Fibroblast of skin of back (primary cell): ENCODE measurements at places on chromosomes 2 and 18.

- DNase-seq, result no peak
Observed at GRCh38 chr2:14988600-14988999, 356.1 kb downstream of the LRATD1 start.

DNA sequence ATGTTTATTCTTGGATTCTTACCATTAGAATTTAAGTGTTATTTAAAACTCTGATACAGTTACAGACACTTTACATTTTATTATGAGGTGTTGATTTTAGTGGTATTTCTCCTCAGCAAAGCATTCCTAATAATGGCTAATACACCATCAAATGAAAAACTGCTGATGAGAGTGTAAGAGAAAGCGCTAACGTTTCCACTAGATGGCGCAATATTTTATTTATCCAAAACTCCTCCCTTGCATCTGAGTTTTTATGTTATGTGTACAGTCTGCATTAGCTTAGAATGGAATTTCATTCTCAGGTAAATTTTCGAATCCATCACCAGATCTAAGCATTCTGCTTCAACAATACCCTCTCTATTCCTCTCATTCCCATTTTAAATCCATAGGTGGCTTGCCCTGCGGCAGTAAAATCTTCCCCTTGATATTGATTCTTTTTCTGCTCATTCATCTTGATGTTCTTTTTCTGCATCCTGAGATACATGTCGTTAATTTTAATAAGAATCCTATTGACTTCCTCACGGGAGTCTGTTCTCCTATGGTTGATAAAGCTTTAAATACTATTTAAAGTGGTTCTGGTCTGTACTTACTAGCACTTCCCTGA lies 53.9 kb downstream of the PRKRA start:
- peak; percentile 47 for DNase-seq

DNA sequence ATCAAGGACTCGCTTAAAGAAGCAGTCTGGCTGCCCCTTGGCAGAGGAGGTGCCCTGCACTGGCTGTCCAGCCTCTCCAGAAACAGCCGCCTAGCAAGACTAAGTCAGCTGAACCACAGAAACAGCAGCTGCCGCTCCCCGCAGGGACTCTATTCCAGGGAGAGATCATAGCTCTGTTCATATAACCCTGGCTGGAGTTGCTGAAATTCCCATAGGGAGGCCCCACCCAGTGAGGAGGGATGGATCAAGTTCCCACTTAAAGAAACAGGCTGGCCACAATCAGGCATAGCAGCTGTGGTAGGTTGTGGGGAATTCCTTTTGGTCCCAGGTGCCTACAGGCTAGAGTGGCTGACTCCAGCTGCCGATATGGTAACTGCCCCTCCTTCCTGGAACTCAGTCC lies 74.2 kb upstream of the MC4R start:
- DNase-seq, result peak; percentile 90

GRCh38 chr2:70686577-70687460 lies 81.2 kb downstream of the ADD2 start:
- peak; percentile 85 for DNase-seq

- no peak for DNase-seq
Observed at GRCh38 chr2:199602896-199603717, 145.4 kb upstream of the SATB2 start.

- no peak for DNase-seq
Observed at GRCh38 chr2:178403671-178404306, 47.2 kb downstream of the PRKRA start.

GRCh38 chr2:161177969-161178368 lies 17.7 kb downstream of the TANK start:
- DNase-seq, result no peak

GRCh38 chr18:7957297-7957696 lies 390.2 kb downstream of the PTPRM start:
- no peak for DNase-seq

GRCh38 chr18:63708650-63709049 lies 5.9 kb downstream of the SERPINB11 start:
- DNase-seq, result peak; percentile 80

DNA sequence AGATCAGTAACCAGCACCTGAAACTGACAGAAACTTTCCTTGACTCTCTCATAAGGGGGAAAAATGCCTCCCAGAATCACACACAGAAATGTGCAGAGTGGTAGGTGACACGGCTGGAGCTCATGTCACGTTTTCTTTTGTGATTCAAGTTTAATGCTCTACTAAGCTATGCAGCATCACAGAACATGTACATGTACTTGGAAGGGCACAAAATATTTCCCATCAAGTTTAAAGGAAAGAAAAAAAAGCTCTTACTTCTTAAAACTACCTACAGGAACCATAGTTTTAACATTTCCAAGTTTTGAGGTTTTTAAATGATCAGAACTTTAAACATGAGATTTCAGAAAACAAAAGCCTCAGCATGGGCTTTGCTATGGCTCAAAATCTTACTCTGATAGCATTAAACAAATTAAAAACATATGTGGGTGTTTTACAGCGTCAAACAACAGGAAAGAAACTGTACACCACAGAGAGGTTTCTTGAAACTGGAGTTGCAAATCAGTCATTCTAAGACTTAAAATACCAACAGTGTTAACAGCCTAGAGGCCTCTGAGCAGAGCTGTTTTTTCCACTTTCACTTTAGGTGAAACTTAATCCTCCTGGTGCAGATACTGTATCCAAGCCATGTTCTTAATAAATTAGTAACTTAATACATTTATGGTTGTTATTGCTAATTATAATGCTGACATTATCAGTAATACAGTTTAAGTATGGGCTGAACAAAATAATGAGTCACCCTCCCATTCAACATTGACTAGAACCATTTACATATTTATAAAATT lies 30.1 kb downstream of the MBP start:
- peak; percentile 88 for DNase-seq

DNA sequence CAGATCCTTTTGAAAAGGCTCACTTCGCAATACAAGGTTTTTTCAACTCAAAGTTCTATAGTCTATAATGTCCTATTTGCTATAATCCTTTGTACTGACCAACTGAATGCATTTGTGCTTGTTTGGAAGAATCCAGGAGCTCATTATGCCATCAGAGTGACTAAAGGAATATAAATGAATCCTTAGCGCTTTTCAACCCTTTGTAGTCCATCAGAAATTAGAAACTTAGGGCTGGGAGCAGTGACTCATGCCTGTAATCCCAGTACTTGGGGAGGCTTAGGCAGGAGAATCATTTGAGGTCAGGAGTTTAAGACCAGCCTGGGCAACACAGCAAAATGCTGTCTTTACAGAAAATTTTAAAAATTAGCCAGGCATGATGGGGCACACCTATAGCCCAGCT lies 330.2 kb upstream of the CHAC2 start:
- peak; percentile 7 for DNase-seq

DNA sequence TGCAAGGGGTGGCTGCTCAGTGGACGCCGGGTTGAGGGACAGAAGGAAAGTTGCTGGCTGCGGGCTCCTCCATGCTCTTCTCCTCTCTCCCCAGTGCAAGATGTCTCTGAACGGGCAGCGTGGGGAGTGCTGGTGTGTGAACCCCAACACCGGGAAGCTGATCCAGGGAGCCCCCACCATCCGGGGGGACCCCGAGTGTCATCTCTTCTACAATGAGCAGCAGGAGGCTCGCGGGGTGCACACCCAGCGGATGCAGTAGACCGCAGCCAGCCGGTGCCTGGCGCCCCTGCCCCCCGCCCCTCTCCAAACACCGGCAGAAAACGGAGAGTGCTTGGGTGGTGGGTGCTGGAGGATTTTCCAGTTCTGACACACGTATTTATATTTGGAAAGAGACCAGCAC lies 30.6 kb downstream of the IGFBP2 start:
- no peak for DNase-seq

DNA sequence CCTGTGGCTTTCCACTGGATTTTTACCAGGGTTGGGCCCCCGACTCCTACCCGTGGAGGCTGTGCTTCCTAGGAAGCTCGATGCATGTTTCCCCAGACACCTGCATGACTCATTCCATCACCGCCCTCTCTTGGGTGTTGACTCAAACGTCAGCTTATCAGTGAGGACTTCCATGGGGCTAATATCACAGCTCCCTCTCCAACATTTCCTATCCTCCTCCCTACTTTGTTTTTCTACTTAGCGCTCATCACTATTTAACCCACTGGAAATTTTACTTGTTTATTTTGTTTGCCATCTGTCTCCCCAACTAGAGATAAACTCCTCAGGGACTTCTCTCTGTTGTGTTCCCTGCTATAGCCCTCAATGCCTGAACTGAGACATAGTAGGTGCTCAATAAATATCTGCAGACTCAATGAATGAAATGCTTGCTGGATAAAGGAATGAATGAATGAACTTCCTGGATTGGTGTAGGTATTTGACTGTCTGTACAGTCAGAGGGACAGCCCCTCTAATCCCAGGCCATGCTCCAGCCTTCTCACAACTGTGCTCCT lies 89.7 kb upstream of the MSH2 start:
- DNase-seq, result no peak

DNA sequence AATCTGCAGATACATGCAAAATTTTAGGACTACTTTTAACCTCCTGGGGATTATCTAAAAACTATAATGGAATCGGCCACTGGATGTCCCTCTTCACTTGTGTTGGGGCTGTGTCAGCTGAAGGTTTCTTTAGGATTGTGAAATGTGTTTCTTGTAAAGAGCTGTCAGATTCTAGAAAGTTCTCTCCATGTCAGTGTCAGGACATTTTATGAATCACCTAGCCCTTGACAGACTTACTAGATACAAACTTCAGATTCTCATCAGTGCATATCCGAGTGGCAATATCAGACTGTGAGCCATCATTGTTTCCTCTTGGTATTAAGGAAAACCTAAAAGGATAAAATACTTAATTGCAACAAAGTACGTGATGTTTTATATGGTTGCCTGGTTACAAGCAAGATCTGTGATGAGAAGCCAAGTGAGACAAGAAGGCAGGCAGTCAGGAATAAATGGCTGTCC lies 107.3 kb downstream of the CPS1 start:
- DNase-seq, result peak; percentile 3

DNA sequence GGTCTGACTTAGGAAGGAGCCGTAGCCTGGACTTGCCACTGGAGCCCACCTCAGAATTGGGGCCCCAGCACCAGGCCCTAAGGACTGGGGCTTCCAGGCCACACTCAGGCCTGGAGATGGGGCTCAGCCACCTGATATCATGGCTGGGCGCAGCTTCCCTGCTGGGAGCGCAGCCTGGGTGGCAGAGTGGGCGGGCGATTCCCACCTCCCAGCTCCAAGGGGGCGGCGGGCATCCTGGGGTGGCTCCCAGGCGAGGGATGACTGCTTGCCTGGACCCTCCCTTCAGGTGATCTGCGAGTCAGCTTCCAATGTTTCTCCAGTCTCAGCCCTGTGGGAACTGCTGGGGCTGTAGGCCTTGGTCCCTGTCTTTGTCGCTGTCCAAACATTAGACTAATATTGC lies 20.1 kb downstream of the GPR35 start:
- no peak for DNase-seq

GRCh38 chr2:10165861-10166675 lies 43.5 kb downstream of the RRM2 start:
- DNase-seq, result no peak

- no peak for DNase-seq
Observed at GRCh38 chr2:38873763-38874162, 2.0 kb downstream of the DHX57 start.

GRCh38 chr2:9187620-9188214 lies 18.9 kb upstream of the ASAP2 start:
- peak; percentile 65 for DNase-seq

DNA sequence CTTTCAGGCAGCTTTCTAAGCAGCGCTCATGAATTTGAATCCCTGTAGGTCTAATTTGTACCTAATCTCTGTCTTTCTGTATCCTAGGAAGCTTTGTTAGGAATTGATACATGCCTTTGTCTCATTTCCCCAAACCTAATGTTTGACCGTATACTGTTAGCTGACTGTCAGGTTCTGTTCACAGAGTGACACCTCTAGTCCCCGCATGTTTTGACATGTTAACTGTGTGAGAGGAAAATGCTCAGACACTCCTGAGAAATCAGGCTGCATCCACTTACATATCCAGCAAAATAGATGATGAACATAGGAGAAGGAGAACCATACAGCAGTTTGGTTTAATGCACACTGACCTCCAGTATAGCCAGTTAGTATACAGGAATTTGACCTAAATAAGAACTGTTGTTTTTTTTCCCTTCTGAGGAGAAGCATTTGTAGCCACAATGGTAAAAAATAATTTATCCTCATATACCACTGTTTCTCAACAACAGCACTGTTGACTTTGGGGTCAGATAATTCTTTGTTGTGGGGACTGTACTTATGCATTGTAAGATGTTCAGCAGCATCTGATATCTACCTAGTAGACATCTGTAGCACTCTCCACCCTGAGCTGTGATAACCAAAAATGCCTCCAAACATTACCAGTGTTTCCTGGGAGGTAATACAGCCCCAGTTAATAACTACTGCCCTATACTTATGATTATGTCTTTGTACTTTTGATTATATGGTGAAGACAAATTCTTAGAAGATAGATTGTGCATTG lies 130.9 kb downstream of the NCOA1 start:
- no peak for DNase-seq

- no peak for DNase-seq
Observed at GRCh38 chr2:113183703-113184102, 9.9 kb downstream of the PSD4 start.

DNA sequence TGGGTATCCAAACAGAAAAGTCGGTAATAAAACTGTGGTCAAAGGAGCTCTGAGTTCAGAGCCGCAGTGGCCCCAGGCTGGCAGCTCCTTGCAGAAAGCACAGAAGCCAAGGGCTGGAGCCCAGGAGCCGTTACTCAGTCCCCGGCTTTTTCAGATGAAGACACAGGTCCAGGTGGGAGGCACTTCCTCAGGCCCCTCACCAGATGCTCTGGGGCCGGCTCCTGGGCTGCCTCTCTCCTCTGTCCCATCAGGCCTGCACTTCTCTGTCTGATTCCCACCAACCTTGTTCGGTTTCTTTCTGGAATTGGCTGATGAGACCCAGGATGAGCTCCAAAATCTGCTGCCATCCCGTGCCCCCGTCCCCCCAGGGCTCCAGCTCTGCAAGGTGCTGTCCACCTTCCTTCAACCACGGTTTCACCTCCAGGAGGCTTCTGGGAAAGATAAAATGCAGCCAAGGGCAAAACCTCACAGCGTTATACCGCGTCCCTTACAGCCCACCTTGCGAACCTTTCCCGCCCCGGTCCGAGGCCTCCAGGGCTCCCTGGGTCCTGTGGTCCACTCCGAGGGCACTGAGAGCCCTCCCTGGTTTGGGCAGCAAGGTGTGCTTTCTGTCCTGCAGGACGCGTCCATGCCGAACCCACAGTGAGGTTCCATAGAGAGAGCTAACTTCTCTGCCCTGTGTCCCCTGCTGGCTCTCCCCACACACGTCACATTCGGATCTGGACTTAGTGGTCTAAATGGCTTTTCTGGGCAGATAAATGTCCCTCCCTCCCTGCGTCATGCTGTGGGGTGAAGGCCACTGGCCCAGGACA lies 102.9 kb downstream of the TPO start:
- DNase-seq, result no peak

GRCh38 chr2:149307014-149307413 lies 23.4 kb upstream of the LYPD6 start:
- DNase-seq, result no peak

GRCh38 chr2:21269382-21269781 lies 145.6 kb downstream of the TDRD15 start:
- no peak for DNase-seq

- DNase-seq, result no peak
Observed at GRCh38 chr2:136059036-136059472, 58.9 kb downstream of the CXCR4 start.
